ENCODE measurements at places on chromosomes 16 and 17.

- DNase-seq, result no peak
Measured at GRCh38 chr17:67281053-67281452, 36.1 kb upstream of the HELZ start.

DNA sequence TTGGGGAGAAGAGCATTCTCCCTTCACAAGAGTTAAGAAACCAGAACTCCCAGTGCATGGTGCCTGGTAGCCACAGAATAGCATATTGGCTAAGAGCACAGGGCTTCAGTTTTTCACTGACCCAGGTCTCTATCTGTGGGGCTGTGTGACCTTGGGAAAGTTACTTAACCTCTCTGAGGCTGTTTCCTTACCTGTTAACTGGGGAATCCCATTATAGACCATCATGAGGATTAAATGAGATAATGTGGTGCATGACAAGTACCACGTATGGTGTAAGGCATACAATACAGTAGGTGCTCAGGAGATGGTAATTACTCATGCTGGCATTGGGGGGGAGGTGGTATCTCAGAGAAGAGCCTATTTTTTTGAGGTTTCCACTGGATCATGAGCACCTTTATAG lies 33.6 kb downstream of the BEAN1 start:
- DNase-seq, result no peak

GRCh38 chr16:62870554-62870953 lies 834.3 kb upstream of the CDH8 start:
- no peak for DNase-seq

DNA sequence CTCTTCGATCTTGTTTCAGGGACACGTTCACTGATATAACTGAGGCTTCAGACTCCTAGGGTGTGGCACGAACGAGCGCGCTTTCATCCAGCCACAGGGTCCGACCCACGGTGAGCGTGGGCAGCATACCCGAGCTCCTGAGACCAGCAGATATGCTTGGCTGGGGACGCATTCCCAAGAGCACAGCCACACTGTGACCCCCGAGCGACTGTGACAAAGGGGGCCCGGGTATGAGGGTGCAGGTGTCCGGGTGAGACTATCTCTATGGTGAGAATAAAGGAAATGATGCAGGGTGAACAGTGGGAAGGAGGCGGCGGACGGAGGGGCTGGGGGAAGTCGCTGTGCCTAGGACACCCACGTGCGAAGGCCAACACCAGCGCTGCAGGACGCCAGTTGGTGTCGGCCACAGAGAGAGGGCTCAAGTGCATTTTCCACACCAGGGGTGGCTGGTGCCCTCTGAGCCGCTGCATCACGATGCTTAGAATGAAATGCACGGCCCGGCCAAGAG lies 17.6 kb downstream of the RPH3AL start:
- no peak for DNase-seq

- no peak for DNase-seq
Measured at GRCh38 chr17:67281743-67282142, 36.7 kb upstream of the HELZ start.

DNA sequence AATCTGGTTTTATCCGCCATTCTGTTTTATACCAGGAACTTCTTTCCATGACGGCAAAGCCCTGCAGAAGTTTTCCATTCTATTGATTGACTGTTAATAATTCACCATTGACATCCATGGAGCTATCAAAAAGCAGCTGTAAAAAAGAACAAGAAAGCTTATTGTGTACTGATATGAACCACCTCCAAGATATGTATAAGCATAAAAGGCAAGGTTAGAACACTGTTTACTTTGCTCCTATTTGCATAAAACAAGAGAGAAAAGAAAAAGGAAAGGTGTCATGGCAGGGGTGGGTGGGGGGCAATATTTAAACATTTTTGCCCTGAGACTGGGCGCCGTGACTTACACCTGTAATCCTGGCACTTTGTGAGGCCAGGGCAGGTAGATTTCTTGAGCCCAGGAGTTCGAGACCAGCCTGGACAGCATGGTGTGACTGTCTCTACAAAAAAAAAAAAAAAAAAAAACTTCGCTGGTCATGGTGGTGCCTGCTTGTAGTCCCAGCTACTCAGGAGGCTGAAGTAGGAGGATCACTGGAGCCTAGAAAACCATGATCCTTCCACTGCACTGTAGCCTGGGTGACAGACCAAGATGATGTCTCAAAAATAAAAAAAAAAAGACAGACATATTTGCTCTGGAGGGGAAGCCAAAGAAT lies 52.5 kb downstream of the TMEM114 start:
- no peak for DNase-seq

GRCh38 chr17:2063261-2064146 lies 8.6 kb downstream of the HIC1 start:
- no peak for DNase-seq

GRCh38 chr16:53369921-53370320 lies 64.3 kb upstream of the RBL2 start:
- DNase-seq, result no peak

DNA sequence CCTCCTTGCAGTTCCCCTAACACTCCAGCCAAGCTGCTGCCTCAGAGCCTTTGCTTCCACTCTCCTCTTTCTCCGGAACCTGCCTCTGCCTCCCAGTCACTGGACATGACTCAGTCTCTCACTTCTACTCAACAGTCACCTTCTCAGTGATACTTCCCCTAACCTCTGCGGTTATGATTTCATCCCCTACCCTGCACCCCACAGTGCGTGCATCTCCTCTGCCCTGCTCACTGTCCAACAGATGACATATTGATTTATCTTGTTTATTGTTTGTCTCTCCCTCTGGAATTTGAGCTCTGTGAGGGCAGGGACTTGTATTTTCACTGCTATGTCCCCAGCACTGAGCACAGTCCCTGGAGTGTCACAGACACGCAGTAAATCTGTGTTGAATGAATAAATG lies 100.7 kb downstream of the CYLD start:
- DNase-seq, result no peak

DNA sequence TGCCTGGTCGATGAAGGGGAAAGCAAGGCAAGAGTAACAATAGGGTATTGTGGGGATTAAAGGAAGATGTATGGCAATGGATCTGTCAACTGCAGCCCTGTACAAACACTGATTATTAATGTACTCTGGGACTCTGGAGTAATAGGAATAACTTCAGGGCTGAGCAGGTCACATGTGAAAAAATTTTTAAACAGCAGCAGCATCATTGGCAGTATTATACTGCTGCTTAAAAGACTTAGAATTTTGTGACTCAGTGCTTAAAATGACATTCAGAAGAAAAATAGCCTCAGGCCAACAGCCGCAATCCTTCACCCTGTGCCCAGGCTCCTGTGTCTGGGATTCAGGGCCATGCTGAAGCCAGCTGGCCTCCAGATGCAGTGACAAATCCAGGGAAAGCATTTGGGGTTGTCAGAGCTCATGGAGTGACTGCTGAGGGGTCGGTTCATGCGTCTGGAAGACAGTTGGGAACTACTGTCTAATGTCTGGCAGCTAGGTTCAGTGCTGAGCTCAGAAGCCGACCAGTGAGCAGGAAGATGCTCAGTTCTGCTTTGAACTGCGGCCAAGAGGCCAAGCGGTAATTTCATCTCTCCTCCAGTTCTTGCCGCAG lies 22.2 kb downstream of the TEX2 start:
- no peak for DNase-seq

DNA sequence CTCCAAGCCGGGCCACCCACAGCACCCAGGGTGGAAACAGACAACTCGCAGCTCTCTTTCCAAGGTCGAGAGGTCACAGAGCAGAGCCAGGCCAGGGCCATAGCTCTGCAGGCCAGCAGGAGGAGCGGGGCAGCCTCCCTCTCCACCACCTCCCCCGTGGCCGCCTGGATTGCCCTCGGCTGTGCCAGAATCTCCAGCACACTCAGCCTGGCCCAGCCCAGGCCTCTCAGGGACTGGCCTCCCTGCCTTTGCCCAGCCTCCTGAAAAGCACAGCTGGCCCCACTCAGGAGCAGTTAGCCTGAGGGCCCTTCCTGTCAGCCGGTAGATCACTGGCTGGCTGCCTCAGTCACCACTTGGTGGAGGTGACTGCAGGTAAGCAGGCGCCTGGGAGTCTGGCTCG lies 85.8 kb upstream of the SEC14L1 start:
- DNase-seq, result no peak

- DNase-seq, result no peak
Measured at GRCh38 chr16:68332411-68333121, 21.7 kb downstream of the PRMT7 start.

DNA sequence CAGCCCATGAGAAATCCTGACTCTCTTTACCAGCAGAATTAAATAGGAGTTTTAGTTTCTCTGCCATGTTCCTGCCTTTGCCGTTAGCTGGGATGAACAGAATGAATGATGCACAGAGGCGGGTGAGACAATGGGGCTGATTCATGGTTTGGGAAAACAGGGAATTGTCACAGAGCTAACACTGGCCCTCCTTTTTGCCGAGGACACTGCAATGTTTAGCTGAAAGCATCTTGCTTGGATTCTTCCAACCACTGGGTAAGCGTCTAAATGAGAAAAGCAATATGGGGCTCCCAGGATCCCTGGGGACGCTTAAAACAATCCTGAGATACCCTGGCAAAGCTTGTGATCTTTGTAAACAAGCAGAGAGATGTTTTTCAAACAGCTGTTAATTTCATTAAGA lies 12.8 kb upstream of the PAFAH1B1 start:
- no peak for DNase-seq

GRCh38 chr17:15453246-15453645 lies 14.2 kb downstream of the CDRT4 start:
- DNase-seq, result no peak

GRCh38 chr17:59010026-59010425 lies 96.7 kb downstream of the TRIM37 start:
- DNase-seq, result no peak

DNA sequence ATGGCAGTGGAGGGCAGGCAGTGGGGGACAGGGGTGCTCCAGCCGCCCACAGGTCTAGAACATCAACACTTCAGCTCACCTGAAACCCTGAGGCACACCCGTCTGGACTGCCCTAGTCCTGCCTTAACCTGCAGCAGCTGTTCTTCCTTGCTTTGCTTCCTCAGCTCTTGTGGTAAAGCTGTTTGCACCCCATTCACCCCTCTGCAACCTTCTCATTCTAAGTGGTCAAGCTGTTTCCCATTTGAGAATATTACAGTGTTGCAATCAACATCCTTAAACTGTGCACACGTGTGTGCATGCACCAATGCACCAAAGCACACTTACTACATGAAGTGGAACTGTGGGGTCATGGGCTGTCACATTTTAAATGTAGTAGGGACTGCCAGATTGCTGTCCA lies 32.4 kb downstream of the SCNN1B start:
- DNase-seq, result no peak

DNA sequence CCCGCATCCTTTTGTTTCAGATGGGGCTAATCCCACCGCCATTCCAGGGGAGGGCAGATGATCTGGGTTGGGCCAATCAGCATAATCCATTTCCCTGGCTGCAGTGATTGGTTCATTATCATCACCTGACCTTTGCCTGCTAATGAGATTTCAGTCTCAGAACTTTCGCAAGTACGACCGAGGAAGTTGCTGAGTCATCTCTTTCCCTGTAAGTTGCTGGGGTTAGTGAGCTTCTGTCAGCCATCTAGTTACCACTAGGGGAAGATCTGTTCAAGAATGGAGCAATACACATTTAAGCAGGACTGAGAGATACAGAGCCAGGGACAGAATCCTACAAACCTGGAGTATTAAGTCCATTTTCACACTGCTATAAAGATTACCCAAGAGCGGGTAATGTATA lies 65.3 kb upstream of the NUDT7 start:
- no peak for DNase-seq

DNA sequence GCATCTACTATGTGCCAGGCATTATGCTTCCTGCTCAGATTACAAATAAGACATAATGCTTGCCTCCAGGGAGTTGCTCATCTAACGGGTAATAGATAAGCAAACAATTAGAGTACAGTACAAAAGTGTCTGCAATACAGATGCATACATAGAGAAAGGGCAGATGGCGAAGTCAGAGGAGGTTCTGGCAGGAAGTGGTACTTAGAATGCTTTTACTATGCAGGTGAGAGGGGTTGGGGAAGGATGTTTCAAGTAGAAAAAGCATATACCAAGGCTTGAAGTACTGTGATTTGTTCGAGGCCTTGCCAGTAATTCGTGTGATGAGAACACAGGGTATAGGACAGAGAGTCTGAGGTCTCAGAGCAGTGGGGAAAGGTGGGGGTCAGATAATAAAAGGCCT lies 349.8 kb downstream of the UTP18 start:
- no peak for DNase-seq

DNA sequence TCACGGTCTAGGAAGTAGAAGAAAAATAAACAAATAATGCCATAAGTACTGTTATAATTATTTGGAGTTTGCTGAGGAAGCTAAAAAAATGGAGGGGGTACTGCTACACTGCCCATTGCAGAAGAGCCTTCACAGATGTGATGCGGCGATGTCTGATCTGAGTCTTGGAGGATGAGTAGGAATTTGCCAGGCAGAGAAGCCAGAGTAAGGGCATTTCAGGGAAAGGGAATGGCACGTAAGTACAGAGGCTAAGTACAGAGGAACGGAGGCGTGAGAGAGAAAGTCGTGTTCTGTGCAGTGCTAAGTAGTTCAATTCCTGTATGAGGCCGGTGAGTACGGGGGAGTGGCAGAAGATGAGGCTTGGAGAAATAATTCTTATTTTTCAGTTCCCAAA lies 741 bp upstream of the GRB2 start:
- DNase-seq, result no peak

Data from neural crest cell (in vitro differentiated cells).